ELR (cell line): ENCODE measurements at places on chromosomes 6 and 20.
A peak's percentile ranks its signal among the peaks of the same experiment; 100 is the strongest.

- DNase-seq, result no peak
Observed at GRCh38 chr6:18837013-18837412, 449.9 kb downstream of the RNF144B start.

- DNase-seq, result peak; percentile 64
Observed at GRCh38 chr6:131787766-131788712, 19.8 kb upstream of the ENPP1 start.

GRCh38 chr6:34795836-34796425, 4.0 kb downstream of the BLTP3A start:
- peak; percentile 57 for DNase-seq

DNA sequence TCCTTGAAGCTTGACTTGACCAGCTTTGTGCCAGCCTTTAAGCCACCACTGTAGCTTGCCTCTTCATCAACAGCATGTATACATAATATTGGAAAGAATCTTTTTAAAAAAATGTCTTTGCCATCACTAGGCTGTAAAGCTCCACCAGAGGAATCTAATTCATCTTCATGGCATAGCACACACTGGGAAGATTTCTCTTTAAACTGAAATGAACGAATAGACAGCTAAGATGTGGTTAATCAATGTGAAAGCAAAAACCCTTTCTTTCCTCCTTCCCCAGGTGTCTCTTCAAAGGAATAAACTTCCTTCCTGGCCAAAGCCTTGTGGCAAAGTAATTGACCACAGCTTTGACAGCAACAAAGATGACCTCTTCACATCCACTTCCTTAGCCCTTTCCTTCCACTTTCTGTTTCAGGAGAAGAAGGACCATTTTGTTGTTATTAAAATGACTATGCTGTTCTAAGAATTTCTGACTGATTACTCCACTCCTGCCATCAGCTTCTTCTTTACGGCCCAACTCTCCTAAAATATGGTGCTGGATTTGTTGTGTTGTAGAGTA, 428.7 kb upstream of the SOX4 start:
- peak; percentile 40 for DNase-seq

DNA sequence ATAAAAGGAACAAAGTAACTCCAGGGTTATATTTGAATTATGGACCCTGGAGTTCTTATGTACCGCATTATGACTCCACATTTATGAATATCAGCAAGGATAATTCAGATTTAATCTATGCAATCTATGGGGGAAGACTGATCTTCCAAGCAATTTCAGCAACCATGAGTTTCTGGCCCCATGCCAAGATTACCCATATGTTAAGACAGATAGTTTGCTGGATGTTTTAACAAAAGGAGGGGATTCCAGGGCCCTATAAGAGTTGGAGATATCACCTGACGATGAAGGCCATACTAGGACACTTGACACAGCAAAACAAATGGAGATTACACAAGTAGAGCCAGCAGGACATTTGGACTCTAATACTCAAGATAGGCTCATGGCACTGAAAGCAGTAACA, 45.9 kb upstream of the PLN start:
- no peak for DNase-seq

- no peak for DNase-seq
Observed at GRCh38 chr20:5785146-5785545, 34.9 kb downstream of the SHLD1 start.

GRCh38 chr20:22411627-22412450, 172.5 kb downstream of the FOXA2 start:
- DNase-seq, result no peak

DNA sequence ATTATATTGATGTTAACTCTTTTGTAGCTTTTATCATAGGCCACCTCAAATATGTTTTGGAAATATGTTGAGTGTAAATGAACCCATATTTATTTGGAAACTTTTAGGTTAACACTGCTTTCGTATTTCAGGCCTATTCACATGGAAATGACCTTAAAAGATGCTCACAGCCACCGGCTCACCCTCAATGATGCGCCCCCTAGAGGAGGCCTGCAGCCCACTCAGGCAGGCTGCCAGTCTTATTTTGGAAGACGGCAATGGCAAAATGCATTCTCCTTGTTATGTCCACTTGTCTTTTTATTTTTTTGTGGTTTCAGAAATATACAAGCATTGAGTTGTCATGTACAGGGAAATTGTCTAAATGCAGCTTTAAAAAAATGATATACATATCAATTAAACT, 869.7 kb downstream of the PHF3 start:
- DNase-seq, result no peak

DNA sequence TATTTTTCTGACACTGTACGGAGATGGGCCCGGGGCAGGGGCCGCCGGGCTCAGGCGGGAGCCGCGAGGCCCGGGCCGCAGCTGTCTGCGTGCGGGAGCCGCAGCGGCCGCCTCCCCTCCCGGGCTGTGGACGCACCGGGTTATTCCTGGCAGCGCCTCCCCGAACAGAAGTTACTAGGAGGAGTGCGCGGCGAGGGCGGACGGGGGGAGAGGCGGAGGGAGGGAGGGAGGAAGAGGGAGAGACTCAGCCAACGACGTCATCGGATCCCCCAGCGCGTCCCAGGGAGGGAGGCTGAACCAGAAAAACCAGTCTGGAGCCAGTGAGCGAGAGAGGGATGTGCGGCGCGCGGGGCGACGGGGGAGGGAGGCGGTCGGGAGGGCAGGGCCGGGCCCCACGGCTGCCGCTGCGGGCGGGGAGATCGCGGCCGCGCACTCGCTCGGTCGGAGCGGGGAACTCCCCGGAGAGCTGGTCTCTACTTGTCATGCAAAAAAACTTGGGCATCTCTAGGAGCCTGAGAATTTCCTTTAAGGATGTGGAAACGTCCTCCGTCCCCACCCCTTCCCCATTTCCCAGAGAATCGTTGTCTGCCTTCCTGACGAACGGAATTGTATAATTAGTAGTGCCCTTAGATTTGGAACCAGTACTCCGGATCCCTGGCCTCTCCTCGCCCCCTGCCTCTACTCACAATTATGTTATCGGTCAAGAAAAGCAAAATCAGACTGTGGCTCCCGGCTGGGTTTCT, 1.4 kb upstream of the HIVEP2 start:
- peak; percentile 99 for DNase-seq

DNA sequence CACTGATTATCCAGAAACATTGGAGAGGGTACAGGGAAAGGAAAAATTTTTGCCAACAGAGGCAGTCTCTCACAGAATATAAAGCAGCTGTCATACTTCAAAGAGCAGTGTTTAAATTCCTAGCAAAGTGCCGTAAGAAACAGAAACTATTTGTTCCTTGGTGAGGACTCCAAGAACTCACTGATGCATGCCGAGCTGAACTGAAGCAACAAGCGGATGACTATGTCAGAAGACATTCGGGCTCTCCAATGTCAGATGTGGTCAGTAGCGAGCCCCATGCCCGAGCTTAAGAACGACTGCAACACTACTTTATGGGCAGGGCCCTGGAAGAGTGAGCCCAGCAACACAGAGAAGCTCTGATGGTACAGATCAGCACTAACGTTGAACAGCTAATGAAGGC, 54.7 kb downstream of the OR2B6 start:
- DNase-seq, result no peak

DNA sequence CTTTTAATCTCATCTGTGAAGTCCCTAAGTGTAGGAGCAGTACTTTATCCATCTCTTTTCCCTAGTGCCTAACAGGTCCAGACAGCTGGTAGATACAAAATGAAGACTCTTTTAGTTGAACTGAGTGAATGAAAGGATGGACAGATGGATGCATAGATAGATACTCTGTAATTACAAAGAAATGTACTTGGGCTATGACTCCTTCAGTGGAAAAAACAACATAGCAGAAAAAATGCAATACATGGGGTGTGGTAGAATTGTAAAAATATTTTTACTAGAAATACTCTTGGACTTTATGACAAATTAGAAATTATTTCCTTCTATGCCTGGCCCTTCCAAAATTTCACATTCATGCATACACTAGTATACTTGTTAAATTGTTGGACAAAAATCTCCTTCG, 29.3 kb downstream of the KCNQ5 start:
- no peak for DNase-seq

DNA sequence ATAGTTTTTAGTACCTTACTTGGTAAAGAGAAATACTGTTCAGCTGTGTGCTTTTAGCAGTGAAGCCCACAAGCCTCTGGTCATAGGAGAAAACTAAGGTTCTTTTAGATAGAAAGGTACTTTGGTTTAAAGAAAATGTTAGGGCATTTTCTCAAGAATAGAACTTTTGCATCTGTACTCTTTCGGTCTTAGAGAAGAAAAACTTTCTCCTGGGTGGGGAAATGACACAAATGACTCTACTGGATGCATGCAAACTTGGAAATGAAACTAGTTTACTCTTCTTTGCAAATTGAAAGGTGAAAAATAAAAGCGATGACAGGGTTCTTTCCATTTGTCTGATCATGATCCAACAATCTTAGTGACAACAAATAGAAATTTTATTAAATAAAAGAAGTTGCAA, 2.1 kb upstream of the TMEM217 start:
- no peak for DNase-seq

DNA sequence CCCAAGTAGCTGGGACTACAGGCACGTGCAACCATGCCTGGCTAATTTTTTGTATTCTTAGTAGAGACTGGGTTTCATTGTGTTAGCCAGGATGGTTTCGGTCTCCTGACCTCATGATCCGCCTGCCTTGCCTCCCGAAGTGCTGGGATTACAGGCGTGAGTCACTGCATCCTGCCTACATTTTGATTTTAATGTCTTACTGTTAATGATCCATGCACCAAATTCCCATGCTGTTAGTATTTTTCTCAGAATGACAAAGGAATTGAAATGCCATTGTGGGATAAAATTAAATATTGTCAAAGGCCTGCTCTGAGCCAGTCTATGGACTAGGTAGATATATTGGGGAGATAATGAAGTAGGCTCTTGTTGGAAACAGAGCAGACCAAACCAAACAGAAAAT, 28.2 kb downstream of the CBFA2T2 start:
- DNase-seq, result peak; percentile 89

DNA sequence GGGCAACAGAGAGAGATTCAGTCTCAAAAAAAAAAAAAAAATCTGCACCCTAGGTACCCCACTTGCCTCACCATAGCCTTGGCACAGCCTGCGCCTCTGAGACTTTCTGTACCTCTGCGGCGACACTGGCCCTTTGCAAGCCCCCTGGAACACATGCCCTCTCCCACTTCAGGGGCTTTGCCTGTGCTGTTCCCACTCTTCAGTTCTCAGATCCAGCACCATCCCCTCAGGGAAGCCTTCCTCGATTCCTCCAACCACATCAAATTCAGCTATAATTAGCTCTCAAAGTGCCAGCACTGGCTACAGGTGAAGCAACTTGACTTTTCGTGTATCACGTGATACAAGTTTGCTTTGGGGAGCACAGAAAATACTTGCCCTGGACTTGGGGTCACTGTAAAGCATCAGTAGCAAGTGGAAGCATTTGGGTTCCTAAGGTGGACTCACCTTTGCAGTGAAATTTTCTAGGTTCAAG, 2.1 kb upstream of the UBE2V1 start:
- DNase-seq, result no peak

GRCh38 chr20:49276161-49276960, 1.5 kb downstream of the ZNFX1 start:
- peak; percentile 87 for DNase-seq

DNA sequence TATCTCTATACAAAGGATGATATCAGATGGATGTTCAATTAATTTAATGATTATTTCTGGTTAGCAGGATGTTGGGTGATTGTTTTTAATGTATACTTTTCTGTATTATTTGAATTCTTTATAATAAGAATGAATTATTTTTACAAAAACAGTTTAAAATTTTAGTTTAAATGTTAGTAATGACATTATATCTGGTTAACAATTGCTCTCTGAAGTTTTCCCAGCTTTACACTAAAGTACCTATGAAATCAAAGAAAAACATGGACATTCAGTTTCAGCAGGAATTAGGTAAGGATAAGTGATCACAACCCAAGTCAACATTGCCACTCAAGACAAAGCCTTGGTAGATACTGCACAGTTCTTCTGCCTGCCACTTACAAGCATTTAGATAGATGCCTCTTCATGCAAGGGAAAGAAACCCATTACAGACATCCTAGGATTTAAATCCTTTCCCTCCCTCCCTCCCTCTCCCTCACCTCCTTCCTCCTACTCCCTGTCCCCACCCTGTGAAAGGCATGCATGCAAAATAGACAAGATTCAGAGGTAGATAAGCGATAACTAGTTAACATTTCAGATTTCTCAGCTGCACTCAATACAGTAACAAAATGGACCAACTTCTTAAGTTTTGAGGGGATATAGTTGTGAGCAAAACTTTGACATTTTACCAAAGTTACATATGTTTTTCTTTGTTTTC, 143.8 kb downstream of the STXBP5 start:
- no peak for DNase-seq
